ENCODE measurements at places on chromosomes 4 and X. TPM values are rescaled to one million over a fixed set of nuclear protein-coding genes. Genes with fewer than 3 reads are reported as not detected.

Gene UBE2K
- total RNA-seq: 43.4 TPM

GRCh38 chr4:4481399-4481994 is 60.4 kb downstream of the STX18 start:
- no peak for DNase-seq

Gene PAGE5
- 0.73 TPM for total RNA-seq

Gene COL4A5
- total RNA-seq: 2.9 TPM

DNA sequence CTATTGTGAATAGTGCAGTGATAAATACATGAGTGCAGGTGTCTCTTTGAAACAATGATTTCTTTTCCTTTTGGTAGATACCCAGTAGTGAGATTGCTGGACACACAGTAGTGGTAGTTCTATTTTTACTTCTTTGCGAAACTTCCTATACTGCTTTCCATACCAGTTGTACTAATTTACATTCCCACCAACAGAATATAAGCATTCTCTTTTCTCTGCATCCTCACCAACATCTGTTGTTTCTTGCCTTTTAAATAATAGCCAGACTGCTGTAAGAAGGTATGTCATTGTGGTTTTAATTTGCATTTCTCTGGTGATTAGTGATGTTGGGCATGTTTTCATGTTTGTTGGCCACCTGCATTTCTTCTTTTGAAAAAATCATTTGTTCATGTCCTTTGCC is 105.9 kb downstream of the COL4A6 start:
- DNase-seq: no peak

Gene PARM1
- total RNA-seq: 0.40 TPM

Gene HMX1
- not detected for total RNA-seq

GRCh38 chr4:2155246-2155645 is 86.7 kb downstream of the HAUS3 start:
- no peak for DNase-seq

GRCh38 chr4:128427832-128428366 is 140.3 kb upstream of the PGRMC2 start:
- DNase-seq: peak; percentile 65

Gene ARL9
- 0.13 TPM for total RNA-seq

GRCh38 chrX:111020283-111020682 is 75.7 kb upstream of the PAK3 start:
- no peak for DNase-seq

- DNase-seq: no peak
Measured at GRCh38 chr4:42460043-42460442, 62.8 kb downstream of the SHISA3 start.

GRCh38 chr4:54783402-54784110 is 125.8 kb downstream of the KIT start:
- no peak for DNase-seq

- no peak for DNase-seq
Measured at GRCh38 chr4:32172761-32173160, 1452.6 kb downstream of the PCDH7 start.

DNA sequence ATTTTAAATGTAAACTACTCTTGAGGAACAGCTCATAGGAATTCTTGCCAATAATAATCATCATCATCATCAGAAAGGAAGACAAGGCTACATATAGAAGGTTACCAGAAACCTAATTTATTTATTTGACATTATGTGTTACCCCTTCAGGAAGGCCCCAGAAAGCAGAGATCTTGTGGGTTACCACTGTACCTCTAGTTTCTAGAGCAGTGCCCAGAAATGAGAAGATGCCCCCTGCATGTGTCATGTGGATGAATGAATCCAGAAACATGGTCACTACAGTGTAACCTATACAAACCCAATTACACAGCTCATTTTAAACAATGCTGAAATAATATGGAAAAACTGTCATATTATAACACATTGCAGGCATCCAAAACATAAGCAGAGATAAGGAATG is 70.4 kb downstream of the ARAP2 start:
- DNase-seq: no peak

Gene MAGEA3
- total RNA-seq: not detected

- no peak for DNase-seq
Measured at GRCh38 chr4:121875652-121876051, 5.4 kb upstream of the BBS7 start.
